NCI-H69 (cell line): ENCODE measurements at places on chromosomes 12 and 14.
A peak's percentile ranks its signal among the peaks of the same experiment; 100 is the strongest.

- DNase-seq, result no peak
Measured at GRCh38 chr12:6771091-6771495, 1.2 kb upstream of the LAG3 start.

DNA sequence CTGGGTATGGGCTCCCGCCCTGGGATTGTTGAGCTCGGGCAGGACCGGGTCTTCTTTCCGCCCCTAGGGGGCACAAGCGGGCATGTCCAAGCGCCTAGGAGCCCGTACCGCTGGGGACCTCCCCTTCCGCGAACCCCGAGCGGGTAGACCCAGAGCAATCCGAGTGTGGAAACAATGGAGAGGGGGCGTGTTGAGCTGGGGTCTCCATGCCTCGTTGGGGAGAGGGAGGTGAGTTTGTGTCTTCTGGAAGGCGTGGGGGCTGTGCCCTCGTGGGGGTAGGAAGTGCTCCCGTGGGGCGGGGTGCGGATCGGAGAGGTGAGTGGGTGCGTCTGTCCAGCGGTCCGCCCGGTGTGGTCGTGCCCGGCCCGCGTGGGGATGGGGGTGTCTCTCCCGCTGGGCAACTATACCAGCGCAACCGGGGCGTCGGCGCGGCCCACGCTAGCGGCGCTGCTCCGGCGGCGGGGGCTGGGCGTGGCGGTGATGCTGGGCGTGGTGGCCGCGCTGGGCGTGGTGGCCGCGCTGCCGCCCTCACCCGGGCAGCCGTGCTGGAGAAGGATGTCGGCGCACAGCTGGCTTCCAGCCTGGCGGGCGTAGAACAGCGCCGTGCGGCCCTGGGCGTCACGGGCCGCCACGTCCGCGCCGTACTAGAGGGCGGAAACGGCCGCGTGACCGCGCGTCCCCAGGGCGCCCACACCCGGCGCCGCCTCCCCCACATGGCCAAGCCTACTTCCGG is 12.2 kb downstream of the AGAP2 start:
- peak; percentile 93 for DNase-seq

DNA sequence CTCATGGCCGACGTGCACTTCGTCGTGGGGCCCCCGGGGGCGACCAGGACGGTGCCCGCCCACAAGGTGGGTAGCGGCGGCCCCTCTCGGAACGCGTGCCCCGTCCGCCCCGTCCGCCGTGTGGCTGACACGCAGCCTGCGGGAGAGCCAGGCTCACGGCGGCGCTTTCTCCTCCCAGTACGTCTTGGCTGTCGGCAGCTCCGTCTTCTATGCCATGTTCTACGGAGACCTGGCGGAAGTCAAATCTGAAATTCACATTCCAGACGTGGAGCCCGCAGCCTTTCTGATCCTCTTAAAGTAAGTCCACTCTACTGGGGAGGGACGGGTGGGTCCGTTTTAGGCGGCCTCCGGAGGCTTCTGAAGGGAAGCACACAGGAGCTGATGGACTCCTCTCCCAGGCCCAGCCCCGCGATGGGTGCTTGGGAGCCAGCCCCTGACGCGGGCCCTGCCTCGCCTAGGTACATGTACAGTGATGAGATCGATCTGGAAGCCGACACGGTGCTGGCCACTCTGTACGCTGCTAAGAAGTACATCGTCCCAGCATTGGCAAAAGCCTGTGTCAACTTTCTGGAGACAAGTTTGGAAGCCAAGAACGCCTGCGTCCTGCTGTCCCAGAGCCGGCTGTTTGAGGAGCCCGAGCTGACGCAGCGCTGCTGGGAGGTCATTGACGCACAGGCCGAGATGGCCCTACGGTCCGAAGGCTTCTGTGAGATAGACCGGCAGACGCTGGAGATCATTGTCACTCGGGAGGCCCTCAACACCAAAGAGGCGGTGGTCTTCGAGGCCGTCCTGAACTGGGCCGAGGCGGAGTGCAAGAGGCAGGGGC is 1.1 kb downstream of the BTBD6 start:
- no peak for DNase-seq

- no peak for DNase-seq
Measured at GRCh38 chr14:88931321-88932110, 107.1 kb downstream of the TTC8 start.

DNA sequence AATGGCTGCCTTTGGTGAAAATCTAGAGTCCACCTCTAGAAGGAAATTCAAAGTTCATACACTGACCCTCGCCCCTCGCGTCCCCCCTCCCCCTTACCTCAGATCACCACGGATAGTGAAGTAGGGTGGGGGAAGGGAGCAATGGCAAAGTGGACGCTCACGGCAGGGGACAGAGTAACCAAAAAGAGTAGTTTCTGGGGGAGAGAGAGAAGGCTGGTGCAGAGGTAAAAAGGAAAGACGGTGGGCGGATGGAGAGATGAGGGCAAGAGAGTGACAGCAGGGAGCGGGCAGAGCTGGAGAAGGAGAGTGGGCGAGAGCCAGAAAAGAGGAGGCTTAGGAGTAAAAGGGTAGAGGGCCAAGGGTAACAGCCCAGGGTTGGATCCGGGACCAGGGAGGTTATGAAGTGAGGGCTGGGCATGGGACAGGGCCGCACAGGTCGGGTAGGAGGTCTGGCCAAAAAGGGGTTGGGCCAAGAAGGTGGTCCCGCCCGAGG is 423 bp downstream of the ALDH6A1 start:
- DNase-seq, result peak; percentile 42

- DNase-seq, result no peak
Measured at GRCh38 chr12:19434538-19434937, 4.8 kb upstream of the AEBP2 start.

- no peak for DNase-seq
Measured at GRCh38 chr12:121253638-121254335, 42.7 kb downstream of the CAMKK2 start.

GRCh38 chr12:108341356-108341755 is 2.2 kb upstream of the CMKLR1 start:
- no peak for DNase-seq

GRCh38 chr12:27530157-27530922 is 6.3 kb downstream of the PPFIBP1 start:
- no peak for DNase-seq

- DNase-seq, result no peak
Measured at GRCh38 chr12:96130396-96131059, 63.6 kb upstream of the ELK3 start.

DNA sequence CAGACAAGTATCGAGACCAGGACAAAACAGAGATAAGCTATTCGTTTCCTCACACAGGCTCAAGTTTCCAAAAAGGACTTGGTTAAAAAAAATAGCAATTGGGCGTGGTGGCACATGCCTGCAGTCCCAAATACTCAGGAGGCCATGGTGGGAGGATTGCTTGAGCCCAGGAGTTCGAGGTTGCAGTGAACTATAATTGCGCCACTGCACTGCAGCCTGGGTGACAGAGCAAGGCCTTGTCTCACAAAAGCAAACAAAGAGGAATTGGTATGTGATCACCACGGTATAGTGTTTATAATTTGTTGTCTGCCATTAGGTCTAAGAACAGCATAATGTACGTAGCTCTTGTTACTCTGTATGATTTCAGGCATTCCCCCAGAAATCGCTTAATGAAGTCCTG is 175.3 kb downstream of the DERA start:
- DNase-seq, result no peak

GRCh38 chr14:91693346-91693745 is 38.5 kb downstream of the CATSPERB start:
- no peak for DNase-seq

- no peak for DNase-seq
Measured at GRCh38 chr12:80861641-80862378, 75.9 kb downstream of the LIN7A start.

DNA sequence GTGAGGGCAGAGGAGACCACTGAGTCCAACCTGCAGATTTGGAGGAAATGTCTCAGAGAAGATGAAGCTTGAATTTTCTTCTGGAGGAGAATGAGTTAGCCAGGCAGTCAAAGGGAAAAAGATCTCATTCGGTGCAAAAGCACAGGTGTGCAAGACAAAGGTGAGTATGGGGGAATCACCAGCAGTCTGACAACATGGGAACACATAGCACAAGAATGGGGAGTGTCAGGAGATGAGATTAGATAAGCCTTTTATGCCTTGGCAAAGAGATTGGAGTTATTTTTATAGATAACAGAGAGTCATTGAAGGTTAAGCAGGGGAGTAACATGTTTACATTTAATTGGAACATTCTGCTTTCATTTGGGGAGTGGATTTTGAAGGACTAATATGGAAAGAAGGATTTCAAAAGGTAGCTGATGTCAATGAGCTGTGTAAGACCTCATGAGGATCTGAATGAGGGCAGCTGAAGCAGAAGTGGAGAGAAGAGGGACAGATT is 171.3 kb upstream of the NTF3 start:
- no peak for DNase-seq

DNA sequence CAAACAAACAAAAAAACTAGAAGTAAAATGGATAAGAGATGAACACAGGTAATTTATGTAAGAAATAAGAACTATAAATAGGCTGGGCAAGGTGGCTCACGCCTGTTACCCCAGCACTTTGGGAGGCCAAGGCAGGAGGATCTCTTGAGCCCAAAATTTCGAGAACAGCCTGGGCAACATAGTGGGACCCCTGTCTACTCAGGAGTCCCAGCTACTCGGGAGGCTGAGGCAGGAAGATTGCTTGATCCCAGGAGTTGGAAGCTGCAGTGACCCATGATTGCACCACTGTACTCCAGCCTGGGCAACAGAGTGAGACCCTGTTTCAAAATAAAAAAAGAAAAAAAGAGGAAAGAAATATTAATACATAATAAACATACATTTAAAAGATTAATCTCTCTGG is 22.7 kb upstream of the ABCD4 start:
- no peak for DNase-seq

DNA sequence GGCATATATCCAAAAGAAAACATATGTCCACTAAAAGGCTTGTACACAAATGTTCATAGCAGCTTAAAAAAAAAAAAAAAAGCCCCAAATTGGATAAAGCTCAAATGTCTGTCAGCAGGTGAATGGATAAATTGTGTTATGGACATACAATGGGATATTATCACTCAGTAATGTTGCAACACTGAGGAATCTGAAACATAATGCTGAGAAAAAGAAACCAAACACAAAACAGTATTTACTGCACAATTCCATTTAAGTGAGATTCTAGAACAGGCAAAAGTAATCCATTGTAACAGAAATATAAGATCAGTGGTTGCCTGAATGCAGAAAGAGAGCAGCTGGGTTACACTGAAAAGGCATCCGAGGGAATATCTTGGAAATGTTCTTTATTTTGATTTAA is 117.9 kb downstream of the SLC15A5 start:
- no peak for DNase-seq

DNA sequence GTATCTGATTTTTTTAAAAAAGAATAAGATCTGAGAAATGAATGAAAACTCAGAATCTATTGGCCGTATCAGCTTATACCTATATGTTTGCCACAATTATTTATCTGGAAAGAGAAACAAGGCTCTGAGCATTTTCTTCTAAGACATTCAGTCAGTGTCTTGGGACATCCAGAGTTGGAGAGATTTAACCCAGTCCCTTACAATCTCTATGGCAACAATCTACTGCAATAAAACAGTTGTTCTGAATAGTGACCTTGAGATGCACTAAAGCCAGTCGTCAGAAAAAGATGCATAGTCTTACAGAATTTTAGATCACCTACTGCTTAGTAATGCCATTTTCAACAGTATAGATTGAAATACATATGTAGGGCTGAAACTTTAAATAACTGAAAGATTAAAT is 52.0 kb upstream of the SOCS2 start:
- DNase-seq, result no peak

- DNase-seq, result peak; percentile 59
Measured at GRCh38 chr12:113174461-113175384, 10.6 kb downstream of the DDX54 start.

DNA sequence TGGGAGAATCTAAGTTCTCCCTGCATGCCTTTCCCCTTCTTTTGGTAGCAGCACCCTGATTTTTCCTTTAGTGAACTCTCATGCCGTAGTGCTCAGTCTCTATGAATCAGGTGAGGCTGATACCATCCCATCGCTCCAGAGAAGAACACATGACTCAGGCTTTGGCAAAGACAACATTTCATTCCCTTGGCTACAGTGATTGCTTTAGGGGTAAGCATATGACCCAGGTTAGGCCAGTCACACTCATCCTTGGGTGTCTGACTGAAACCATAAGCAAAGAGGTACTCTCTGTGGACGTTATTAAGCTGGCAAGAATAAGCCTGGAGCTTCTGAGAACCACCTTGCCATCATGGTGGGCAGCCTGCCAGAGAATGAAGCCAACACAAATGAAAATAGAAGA is 141.8 kb downstream of the MYRFL start:
- no peak for DNase-seq

- DNase-seq, result no peak
Measured at GRCh38 chr14:35532783-35533356, 1.1 kb upstream of the INSM2 start.

DNA sequence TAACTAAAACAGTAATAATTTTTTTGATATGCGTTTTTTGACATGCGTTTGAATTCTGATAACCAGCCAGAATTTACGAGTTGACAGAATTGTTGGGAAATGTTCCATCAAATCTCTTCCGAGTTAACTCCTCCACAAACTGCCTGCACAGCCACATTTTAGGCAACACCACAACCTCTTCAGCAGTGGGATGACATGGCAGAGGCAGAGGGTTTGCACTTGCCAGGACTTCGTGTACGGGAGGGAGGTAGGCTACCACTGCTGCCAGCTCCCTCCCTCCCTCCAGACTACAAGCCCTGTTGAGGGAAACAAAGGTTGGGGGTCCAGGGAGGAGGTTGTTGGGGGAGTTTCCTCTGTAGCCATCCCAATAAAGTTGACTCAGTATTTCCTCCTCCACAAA is 14.5 kb upstream of the ACTR6 start:
- DNase-seq, result no peak

DNA sequence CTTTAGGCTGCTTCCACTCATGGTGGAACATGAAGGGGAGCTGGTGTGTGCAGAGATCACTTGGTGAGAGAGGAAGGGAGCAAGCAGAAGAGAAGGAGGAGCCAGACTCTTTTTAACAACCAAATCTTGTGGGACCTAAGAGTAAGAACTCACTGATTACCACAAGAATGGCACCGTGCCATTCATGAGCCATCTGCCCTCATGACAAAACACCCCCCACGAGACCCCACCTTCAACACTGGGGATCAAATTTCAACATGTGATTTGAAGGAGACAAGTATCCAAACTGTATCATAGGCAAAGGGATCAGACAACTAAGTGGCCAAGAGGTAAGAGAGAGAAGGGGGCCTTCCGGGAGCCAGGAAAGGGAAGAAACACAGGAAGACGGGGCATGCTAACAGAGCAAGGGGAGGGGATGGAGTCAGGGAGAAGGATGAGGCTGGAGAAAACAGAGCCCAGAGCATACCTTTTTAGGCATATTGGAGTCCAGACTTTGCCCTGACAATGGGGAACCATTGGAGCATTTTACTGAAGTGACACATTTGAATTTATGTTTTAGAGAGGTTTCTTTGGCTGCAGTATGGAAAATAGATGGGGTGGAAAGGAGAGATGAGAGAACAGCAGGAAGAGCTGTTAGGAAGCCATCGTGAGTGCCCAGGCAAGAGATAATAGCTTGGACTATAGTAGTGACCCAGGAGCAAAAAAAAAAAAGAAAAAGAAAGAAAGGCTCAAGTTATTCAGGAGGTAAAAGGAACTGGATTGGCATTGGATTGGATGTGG is 204.4 kb upstream of the NUDT4 start:
- DNase-seq, result peak; percentile 67
